ENCODE measurements at places on chromosomes 13 and 19. TPM values are rescaled to one million over a fixed set of nuclear protein-coding genes. Genes with fewer than 3 reads are reported as not detected.

The CABP5 gene
- not detected for total RNA-seq

The TNFSF11 gene
- total RNA-seq, result not detected

The ZNF329 gene
- total RNA-seq, result 17.2 TPM

The FUT1 gene
- under 0.01 TPM for total RNA-seq

The ZNF493 gene
- total RNA-seq, result 32.4 TPM

The SPACA4 gene
- total RNA-seq, result not detected

The CEACAM20 gene
- not detected for total RNA-seq
